HT-29 (cell line): ENCODE measurements at places on chromosomes 5 and 9.

DNA sequence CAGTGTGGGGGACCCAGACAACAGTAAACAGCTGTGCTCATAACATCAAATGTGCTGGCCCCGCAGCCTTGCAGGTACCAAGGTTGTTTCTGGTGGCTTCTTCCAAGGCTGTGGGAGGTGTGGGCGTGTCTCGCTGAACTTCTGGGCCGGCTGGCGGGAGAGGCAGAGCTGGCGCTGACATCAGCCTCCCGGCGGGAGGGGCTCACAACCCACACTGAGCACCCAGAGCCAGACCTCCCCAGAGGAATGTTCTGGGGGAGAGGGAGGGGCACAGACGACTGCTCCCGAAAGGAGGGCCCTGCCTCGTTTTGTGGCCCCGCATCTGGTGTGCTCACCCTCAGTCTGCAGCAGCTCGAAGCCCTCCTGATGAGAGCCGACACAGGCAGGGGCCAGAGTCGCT, 6.9 kb upstream of the SLC12A7 start:
- peak; percentile 65 for DNase-seq

- peak; percentile 44 for DNase-seq
Observed at GRCh38 chr9:137128158-137128861, 10.6 kb upstream of the GRIN1 start.

GRCh38 chr5:102763734-102764133, 8.6 kb downstream of the PAM start:
- DNase-seq: no peak

GRCh38 chr5:90289837-90290236, 119.7 kb downstream of the CETN3 start:
- no peak for DNase-seq

- peak; percentile 68 for DNase-seq
Observed at GRCh38 chr9:2859776-2860379, 16.0 kb upstream of the PUM3 start.

DNA sequence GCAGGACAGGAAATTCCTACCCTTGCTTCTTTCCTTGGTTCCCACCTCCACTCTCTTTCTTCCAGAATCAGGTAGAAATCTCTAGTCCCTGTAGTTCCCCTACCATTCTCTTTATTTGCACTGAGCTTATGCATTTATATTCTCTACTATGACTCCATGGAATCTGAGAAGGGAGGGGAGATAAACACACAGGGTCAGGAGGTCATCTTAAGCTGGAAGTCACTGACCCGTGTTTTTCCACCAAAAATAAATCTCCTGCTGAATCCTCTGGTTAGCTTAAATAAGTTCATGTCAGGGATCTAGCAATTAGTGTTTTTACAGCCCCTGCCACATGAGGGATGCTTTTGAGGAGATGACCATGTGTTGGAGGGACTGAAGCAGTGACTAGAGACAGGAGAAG, 3.7 kb downstream of the ACTL7B start:
- no peak for DNase-seq

GRCh38 chr9:26781906-26782305, 110.7 kb downstream of the CAAP1 start:
- no peak for DNase-seq

- peak; percentile 99 for DNase-seq
Observed at GRCh38 chr5:32193591-32193990, 19.5 kb upstream of the GOLPH3 start.

GRCh38 chr9:99052815-99053715, 51.8 kb upstream of the TGFBR1 start:
- DNase-seq: no peak

- DNase-seq: no peak
Observed at GRCh38 chr5:80437326-80437725, 29.5 kb downstream of the ZFYVE16 start.

DNA sequence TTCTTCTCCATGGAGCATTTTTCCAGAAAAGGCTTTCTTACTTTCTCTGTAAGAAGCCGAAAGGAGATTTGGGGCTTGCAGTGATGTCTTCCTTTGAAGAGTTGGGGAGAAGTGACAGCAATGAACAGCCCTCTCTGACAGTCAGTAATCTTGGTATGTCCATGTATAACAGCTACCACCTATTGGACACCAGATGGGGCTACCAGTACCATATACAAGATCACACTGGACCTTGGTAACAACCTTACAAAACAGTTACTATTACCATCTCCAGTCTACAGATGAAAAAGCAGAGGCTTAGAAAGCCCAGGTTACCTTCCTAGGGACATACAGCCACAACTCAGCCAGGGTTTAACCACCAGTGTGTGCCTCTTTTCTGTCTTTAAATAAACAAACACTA, 272.7 kb upstream of the TRPC7 start:
- DNase-seq: no peak

- peak; percentile 79 for DNase-seq
Observed at GRCh38 chr5:91469517-91470165, 86.5 kb upstream of the ARRDC3 start.

DNA sequence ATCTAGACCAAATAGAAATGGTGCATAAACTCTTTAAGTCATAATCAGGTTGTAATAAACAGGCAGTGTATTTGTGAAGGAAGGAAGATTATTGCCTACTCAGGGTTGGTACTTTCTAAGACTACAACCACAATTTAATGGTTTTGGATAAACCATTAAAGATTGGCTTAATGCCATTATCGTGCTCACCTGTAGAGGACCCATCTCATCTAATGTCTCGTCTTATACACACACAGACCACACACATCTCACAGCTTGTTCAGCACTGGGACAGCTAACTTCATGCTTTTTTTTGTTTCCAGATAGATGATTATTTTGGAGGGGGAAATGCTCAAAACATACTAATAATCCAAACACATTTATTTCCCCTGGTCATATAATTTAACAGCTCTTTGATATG, 175.7 kb upstream of the SLC12A2 start:
- peak; percentile 73 for DNase-seq

DNA sequence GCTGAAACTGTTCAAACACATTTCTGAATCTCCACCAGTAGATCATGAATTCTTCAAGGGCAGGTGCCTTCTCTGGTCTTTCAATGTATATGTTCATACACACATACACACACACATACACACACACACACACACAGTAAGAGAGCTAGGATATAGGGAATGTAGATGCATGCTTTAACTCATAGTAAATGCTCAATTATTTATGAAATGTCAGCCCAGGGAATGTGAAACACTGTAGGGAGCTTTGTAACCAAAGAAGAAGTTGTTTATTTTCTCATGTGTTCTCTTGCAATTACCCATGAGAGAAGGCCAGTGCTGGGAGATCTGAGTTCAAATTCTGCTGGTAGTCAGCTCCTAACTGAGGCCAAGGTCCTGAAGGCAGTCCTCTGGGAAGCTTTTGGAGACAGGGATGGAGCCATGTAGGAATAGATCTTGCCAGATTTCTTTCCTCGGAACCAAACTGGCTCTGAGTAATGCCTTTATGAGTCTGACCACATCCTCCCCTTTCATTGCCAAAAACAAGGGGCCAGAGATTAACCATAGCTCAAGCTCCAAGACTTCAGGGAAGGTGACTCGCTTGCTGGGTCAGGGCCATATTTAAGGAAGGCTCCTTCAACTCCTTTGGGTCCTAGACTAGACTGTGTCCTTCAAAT, 487.0 kb upstream of the TNC start:
- DNase-seq: no peak

GRCh38 chr5:6059137-6059800, 319.1 kb downstream of the MED10 start:
- DNase-seq: no peak

- no peak for DNase-seq
Observed at GRCh38 chr5:36108758-36109460, 42.2 kb upstream of the UGT3A2 start.

GRCh38 chr5:167880420-167880819, 411.0 kb upstream of the WWC1 start:
- DNase-seq: no peak

GRCh38 chr9:136546697-136547501, 1.1 kb upstream of the NOTCH1 start:
- peak; percentile 55 for DNase-seq

- no peak for DNase-seq
Observed at GRCh38 chr5:132752581-132753125, 5.4 kb downstream of the CCNI2 start.

GRCh38 chr9:83622433-83622938, 457 bp upstream of the IDNK start:
- no peak for DNase-seq

- DNase-seq: no peak
Observed at GRCh38 chr9:137506702-137507171, 43.5 kb downstream of the PNPLA7 start.

DNA sequence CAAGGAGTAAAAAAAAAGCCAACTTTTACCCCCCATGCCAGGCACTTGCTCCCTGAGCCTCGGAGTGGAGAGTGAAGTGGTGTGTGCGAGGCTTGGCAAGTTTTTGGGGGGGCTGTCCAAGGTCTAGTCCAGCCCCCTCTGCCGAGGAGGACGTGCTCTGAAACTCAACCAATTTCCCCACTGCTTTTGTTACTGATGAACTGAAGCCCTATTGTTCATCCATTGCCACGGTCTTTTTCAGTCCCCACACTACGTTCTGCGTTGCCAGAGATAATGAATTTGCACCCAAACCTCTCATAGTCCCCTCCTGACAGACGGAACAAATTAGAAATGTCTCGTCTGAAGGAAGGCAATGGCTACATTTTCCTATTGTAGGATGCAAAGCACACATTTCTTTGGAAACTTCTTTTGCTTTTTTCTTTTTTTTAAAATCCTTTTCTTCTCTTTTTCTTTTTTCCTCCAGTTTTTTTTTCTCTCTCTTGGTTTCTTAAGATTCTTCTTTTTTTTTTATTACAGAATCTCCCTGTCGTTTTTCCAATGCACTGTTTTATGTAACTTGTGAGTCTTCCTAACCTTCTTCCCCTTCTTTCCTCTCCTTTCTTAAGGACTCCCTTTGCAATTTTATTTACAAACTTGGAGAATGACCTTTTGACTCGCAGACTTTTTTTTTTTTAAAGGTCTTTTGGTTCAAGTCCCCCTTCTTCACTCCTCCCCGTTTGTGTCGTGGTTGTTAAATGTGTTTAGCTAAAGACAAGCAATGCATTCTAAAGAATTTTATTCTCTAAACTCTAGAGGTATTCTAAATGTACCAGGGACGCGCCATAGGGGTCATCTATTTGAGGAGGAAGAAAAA, 209.5 kb downstream of the MEF2C start:
- DNase-seq: no peak

GRCh38 chr9:92615790-92616189, 54.1 kb downstream of the IPPK start:
- no peak for DNase-seq

- DNase-seq: no peak
Observed at GRCh38 chr5:108084105-108084504, 297.8 kb downstream of the FBXL17 start.

GRCh38 chr9:15944341-15944740, 391.5 kb downstream of the CCDC171 start:
- no peak for DNase-seq

- DNase-seq: peak; percentile 40
Observed at GRCh38 chr5:173592050-173592669, 24.3 kb downstream of the BOD1 start.

- no peak for DNase-seq
Observed at GRCh38 chr5:22709743-22710142, 143.4 kb downstream of the CDH12 start.

- peak; percentile 31 for DNase-seq
Observed at GRCh38 chr5:39231705-39232525, 12.6 kb upstream of the FYB1 start.

- DNase-seq: no peak
Observed at GRCh38 chr5:143671021-143671420, 140.9 kb upstream of the HMHB1 start.

- DNase-seq: no peak
Observed at GRCh38 chr5:159877894-159878448, 38.3 kb upstream of the ADRA1B start.

- DNase-seq: no peak
Observed at GRCh38 chr5:67806654-67807438, 408.7 kb upstream of the PIK3R1 start.

- no peak for DNase-seq
Observed at GRCh38 chr9:94140791-94141790, 56.8 kb downstream of the PTPDC1 start.

DNA sequence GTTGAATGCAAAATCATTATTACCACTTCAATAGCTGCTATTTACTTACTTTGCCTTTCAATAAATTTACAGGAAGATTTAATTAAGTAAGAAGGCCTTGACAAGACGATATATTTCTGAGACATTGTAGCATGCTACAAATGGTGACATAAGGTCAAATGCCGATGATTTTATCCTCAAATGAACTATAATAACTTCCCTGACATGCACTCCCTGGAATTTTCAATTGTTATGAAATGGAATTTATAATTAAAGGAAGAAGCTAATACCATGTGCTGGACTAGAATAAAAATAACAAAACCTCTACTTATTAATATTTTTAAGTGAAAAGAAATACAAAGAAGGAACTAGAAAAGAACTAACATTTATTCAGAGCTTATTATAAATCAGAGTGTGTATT, 30.2 kb upstream of the ITGA1 start:
- no peak for DNase-seq

DNA sequence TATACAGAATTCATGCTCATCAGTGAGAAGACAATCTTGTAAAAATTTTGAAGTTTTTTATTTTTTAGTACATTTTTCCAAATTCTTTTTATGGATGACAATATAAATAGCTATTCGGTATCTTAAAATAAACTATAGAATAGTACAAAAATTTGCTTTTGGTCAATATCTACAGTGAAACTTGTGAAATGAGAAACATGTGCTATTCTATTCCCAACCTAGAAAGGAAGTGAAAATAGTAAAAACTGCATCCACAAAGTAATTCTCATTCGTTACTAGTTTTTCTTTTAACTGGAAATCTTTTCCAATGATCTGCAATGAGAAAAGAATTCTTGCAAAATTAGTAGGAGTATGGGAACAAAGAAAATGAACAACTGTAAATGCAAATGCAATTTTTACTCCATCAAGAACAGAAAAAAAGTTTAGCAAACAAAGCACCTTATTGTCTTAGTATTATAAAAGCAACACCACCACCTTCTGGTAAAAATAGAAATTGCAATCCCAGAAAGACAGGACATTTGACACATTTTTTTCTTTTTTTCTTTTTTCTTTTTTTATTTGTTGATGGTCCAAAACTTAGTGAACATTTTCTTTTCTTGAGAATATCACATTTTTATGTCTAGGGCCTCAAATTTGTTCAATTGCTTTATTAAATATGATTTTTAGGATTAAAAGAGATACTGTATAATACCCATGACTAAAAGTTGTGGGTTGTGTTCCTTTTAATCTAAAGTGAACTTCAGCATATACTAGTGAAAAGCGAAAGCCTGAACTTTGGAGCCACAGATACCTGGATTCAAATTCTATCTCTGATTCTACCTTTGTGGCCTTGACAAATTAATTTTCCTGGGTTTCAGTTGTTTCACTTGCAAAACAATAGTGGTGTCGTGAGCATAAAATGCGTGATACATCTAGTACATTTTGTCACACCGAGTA, 72.3 kb downstream of the SLCO4C1 start:
- peak; percentile 79 for DNase-seq

- no peak for DNase-seq
Observed at GRCh38 chr9:114958021-114958843, 27.8 kb upstream of the TNFSF8 start.
